G401 (cell line): ENCODE measurements at places on chromosomes 12 and 14.
A peak's percentile ranks its signal among the peaks of the same experiment; 100 is the strongest.

DNA sequence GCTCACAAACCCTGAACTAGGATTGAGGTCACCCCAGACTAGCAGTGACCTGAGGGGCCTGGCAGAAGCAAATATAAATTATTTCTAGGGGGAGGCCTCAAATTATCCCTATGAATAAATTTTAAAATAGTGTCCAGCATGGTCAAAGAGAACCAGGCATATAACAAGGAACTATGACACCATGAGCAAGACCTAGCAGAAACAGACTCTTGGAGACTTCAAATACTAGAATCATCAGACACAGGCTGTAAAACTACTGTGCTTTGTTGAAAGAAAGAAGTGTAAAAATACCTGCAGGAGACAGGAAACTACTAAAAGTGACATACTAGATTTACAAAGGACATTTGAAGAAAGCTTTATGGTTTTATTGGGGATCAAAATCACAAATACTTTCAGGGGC is 3.2 kb upstream of the BCL7A start:
- no peak for DNase-seq

DNA sequence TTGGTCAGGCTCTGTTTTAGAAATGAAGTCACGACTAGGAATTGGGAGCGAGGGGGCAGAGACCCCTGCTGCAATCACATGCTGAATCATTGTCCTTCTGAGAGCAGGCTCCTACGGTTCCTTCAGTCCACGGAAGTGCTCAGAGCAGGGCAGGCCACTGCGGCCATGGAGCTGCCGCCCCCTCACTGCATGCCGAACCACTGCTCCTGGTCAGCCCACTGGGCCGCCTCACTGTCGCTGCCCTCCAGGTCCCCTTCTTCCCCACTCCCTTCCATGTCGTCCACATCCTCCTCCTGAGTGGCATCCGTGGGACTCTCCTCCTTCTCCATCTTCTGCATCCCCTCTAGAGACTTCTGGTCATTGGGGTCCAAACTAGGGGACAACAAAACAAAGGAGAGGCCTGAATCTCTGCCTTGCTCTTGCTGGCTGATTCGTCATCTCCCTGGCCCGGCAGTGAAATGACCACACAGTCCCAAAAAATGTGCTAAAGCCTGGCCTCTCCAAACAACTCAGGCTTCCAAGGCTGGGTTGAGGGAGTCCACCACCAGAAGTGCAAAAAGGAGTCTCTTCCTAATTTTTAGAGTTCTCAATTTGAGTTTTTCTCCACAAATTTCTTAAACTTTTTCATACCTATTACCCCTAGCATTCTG is 29.4 kb downstream of the ANAPC7 start:
- no peak for DNase-seq

- DNase-seq: peak; percentile 60
Measured at GRCh38 chr12:91326058-91327027, 143.7 kb upstream of the DCN start.

DNA sequence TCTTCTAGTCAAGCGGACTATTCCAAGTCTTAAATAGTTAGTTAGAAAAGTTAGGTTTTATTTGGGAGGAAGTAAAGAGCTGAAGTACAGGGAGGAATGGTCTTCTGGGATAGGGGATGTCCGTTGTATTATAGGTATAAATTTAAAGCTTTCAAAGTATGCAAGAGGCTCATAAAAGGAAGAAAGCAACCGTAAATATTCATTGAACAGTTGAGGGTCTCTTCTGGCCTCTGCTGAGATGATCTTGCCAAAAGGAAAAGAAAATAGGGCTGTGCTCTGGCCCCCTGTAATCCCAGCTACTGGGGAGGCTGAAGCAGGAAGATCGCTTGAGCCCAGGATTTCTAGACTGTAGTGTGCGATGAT is 377 bp upstream of the TIMELESS start:
- no peak for DNase-seq

GRCh38 chr14:68451696-68452373 is 341.0 kb downstream of the ZFP36L1 start:
- DNase-seq: no peak

- DNase-seq: no peak
Measured at GRCh38 chr12:45205165-45205825, 10.6 kb upstream of the ANO6 start.

DNA sequence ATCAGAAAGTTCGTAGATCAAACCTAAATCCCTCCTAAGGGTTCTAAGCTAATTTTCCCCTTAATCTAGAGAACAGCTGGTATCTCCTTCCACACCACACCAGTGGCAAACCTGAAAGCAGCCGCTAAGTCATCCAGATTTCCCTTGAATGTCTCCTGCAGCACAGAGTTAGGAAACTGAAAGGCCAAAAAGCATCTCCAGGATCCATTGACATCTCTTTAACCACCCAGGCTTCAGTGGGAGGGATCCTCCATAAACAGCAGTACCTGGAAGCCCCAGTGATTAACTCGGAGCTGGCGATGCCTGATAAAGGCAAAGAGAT is 47.6 kb downstream of the CRACR2A start:
- DNase-seq: no peak
